ENCODE measurements at places on chromosomes 6 and 20.

DNA sequence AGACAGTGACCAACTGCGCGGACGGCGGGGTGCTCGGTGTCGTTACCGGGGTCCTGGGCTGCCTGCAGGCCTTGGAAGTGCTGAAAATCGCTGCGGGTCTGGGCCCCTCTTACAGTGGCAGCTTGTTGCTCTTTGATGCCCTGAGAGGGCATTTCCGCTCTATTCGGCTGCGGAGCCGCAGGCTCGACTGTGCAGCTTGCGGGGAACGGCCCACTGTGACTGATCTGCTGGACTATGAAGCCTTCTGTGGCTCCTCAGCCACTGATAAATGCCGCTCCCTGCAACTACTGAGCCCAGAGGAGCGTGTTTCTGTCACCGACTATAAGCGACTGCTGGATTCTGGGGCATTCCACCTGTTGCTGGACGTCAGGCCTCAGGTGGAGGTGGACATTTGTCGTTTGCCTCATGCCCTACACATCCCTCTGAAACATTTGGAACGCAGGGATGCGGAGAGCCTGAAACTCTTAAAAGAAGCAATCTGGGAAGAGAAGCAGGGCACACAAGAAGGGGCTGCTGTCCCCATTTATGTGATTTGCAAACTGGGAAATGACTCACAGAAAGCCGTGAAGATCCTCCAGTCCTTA is 1.0 kb downstream of the MOCS3 start:
- no peak for DNase-seq

DNA sequence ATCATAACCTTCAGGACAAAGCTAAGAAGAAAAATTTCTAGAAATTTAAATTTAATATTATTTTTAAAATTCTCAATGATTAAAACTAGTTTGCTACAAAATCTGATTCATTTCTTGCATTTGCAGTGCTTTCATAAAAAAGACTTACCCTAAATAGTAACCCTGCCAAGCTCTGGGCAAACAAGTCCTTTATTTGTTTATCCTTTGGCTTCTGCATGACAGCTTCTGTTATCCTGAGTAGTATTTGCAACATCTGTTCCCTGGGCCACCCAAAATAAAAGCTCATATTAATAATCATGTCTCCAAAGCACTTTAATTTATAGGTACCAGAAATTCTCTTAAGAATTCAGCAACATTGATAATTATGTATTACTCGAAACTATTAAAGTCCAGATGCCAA is 101.3 kb downstream of the RALGAPA2 start:
- no peak for DNase-seq

GRCh38 chr6:35980991-35981645 is 43.3 kb downstream of the SLC26A8 start:
- no peak for DNase-seq

DNA sequence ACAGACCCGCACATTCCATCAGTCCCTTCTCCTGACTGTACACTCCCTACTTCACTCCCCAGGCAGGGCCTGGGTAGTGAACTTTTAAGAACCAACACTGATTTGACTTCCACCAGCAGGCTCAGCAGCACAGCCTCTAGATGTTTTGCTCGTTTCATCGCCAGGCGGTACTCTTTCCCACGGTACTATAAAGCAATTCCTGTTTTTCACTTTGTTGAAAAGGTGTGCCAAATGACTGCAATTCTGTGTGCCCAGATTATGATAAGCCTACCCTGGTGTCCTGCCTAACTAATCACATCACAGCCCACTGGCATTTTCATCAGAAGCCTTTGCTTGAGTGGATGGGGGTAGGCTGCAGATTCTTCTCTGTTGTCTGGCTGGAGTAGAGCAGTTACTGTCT is 12.9 kb upstream of the WTAP start:
- no peak for DNase-seq

- no peak for DNase-seq
Measured at GRCh38 chr6:165987483-165988301, 180.0 kb downstream of the TBXT start.

- DNase-seq = no peak
Measured at GRCh38 chr20:32366380-32366779, 8.2 kb downstream of the ASXL1 start.

- DNase-seq = peak; percentile 68
Measured at GRCh38 chr6:52390361-52390727, 28.4 kb downstream of the PAQR8 start.

DNA sequence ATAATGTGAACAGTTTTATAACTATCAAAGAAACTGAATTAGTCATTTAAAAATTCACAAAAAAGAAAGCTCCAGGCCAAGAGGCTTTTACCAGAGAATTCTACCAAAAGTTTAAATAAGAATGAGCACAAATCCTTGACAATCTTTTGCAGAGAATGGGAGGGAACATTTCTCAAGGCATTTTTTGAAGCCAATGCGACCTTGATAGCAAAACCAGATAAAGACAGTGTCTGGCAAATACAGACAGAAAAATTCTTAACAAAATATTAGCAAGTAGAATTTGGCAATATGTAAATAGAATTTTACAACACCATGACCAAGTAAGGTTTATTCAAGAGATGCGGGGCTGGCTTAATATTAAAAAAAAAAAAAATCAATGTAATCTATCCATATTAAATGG is 41.7 kb downstream of the RNF24 start:
- no peak for DNase-seq

- DNase-seq = no peak
Measured at GRCh38 chr6:4401408-4402368, 266.3 kb upstream of the ECI2 start.

DNA sequence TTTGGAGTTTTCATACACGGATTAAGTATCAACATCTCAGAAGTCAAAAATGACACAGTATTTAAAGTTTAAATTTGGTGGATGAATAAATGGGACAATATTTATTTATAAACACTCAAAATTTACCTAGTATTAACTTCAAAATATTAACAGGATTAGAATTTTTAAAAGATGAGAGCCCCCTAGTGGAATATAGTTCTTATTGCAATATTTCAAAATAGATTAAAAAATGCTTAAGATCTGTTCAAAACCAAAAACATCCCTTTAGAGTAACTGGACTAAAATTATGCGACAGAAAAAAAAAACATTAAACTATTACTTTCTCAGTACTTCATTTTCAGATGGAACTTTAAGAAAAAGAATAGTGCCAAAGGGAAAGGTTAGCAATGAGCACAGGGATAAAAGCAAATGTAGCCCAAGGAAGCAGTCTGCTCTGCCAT is 56.6 kb downstream of the SNX14 start:
- DNase-seq = no peak

GRCh38 chr20:10131732-10132345 is 86.8 kb upstream of the SNAP25 start:
- DNase-seq = no peak

DNA sequence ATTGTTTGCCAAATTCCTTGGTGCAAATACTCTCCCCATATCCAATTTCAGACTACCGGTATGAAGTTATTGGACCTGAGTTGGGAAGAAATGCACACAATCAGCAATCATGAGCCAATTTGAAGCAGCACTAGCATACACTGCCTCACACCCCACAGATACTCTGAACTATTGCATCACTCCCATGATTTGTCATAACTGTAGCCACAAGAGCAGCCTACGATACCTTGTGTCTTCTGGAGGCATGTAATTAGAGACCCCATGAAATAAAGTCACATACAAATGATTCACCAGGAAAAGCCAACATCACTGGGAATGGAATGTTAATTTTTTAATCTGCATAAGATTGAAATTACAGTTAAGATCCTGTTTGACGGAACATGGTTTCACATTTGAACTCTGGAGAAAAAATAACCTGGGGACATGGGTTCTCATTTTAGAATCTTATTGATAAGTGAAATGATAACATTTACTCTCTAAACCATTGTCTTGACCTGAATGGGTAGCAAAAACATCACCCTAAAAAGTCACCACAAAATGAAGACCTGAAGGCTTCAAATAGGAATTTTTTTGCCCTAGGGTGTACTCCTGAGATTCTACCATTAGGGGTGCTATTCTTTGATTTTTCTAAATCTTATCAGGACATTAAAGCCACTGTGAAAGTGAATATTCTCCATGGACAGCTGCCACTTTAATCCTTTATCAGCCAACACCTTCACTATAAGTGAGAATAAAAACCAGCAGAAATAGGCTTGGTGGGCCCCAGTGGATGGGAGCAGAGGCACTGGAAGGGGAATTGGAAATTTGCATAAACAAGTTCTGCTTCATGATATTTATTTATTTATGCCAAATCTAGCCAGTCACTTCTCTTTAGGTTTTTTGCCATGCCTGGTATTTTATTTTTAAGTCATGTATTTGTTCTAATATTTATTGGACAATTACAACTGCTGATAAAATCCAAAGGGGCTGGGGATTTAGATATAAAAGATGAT is 34.5 kb upstream of the HBS1L start:
- DNase-seq = peak; percentile 61

DNA sequence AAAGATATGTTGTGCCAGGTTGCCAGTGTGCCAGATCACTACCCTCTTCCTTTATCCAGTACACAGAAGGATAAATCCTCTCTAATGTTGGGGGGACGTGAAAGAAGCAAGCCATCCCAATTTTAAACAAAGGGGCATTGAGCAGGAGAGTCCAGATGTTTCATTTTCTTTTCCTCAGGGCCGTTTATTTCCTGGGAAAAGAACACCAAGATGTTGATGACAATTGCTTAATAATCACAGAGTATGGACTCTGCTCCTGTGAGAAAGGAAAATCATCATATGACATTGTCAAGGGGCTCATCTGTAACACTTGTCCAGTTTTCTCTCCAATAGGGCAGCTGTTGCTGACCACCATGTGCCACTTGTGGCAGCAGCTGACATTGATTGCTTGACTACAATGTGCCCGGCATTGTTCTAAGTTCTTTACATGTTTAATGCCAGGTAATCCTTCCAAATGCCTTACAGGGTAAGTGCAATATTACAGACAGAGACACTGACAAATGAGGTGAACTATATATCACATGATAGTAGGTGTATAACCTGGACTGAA is 161.4 kb downstream of the CD109 start:
- no peak for DNase-seq

GRCh38 chr6:113328886-113329381 is 528.2 kb upstream of the MARCKS start:
- DNase-seq = no peak

- DNase-seq = no peak
Measured at GRCh38 chr20:18138266-18138582, 561 bp downstream of the KAT14 start.

DNA sequence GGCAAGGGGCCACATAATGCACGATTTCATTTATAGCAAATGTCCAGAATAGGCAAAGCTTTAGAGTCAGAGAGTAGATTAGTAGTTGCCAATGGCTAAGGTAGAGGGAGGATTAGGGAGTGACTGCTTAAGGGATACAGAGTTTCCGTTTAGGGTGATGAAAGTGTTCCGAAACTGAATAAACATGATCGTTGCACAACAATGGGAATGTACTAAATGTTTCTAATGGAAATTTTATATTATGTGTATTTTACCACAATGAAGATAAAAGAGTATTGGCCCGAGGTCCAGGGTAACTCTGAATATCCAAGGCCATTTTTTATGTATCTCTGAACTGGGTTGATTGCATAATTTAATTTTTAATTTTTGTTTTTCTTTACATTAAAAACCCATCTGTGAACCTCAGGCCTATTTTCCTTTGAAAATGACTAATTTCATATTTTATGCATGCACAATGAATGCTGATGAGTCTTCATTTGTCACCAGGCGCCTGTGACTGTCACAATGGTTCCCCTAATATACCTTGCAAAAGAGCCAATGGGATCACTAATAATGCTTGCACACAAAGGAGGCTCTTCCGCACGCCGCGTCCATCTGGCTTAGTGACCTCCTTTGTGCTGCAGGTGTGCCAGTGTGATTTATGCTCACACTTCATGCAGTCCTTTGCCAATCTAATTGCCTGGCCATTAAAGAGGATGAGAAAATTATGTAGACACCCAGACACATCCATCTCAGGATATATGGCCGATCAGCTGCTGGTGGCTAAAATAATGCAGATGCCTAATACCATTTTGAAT is 612.5 kb downstream of the CDH26 start:
- DNase-seq = no peak

GRCh38 chr6:100160930-100161329 is 166.9 kb upstream of the MCHR2 start:
- no peak for DNase-seq

DNA sequence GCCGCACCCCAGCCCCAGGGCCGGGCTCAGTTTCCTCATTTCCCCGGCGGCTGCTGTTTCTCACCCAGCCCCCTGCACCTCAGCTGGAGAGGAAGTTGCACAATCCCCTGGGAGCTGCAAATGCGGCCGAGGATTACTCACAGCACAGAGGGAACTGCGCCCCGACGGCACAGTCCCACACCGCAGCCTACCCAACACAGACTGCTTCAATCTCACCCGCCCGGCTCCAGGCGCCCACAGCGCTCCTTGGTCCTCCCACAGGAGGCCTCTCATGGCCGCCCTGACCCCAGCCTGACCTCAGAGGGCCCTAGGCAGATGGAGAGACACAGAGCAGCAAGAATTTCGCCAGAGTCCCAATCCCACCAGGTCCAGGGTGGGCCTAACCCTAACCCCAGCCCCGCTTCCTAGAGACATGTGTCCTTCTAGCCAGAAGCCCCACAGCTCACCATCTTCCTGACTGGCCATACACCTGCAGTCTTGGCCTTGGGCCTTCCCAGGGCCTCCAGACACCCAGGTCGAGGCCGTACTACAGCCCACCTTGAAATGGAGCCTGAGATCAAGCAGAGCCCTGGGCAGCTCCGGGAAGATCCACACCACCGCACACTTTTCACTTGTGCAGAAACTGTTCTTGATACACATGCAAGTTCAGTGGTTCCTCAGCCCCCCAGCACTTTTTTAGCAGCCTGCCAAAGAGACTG is 11.7 kb downstream of the TFEB start:
- DNase-seq = no peak

DNA sequence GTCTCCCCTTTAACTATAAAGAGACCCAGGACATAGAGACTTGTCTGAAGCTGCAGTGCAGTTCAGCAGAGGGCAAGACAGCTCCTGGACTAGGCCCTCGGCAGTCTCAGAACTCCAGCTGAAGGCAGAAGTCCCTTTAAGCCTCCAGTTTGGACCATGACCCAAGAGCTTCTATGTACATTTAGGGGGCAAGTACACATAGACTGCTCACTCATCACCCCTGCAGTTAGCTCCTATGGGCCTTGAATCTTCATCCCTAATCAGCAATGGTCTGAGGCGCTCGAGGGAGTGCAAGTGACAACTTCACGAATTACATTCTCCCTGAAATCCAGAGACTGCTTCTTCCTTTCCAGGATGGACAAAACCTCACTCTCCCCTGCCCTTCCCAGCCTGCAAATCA is 47.4 kb downstream of the KCNK5 start:
- DNase-seq = no peak
